Stimulated activated CD8-positive, alpha-beta memory T cell treated with anti-CD3 and anti-CD28 coated beads, Interleukin-7, amount 100 ng/mL, for 24 hours (primary cell): ENCODE measurements at places on chromosomes 7 and 10.

GRCh38 chr10:126218778-126219649 is 169.3 kb downstream of the ADAM12 start:
- no peak for DNase-seq

DNA sequence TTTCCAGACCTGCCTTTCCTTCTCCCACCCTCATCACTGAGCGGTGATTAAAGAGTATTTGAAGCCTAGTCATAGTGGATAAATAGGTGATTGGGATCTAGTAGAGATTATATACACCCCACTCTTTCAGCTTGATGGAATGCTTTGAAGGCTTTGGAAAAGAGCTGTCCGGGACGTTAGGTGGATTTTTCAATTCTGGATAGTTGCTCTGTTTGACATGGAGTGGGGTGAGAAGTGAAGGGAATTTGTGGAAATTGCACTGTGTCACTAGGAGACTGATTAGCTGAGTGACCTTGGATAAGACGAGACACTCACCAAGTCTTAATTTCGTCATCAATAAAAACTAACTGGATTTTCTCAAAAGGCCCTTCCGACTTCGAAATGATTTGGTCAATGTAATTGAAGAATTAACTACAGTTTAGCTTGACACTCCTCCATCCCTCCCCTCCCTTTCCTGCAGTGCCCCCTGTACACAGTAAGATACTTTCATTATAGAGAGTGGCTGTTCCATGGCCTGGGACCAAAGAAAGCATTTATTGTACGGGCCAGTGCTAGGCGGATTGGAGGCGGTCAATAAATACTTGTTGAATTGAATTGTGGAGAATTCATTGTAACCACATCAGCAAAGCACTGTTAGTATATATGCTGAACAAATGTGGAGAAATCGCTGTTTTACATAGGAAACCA is 962 bp downstream of the ZKSCAN1 start:
- no peak for DNase-seq

DNA sequence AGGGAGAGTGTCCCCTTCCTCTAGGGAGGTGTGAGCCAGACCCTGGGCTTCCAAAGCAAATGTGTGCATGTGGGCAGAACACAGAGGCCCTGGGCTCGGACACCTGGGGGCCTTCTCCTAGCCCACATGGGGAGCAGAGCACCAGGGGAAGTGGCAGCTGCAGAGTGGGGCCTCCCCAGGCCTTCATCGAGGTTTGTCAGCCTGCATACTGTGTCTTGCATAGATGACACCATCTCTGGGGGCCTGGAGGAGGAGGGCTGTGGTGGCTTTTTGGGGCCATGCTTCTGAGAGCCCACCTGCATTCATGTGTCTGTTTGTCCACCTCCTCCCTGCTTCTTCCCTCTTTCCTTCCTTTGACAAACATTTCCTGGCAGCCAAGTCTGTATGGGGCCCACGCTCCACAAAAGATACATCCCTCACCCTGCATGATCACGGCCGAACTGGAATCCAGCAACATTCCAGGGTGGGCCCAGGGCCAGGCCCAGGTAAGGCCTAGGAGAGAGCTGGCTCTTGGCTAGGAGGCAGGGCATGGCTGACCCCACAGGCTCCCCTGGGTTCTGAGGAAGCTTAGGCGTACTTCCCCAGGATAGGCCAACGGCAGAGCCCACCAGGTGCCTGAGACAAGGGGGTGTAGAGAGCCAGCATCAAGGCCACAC is 79.2 kb downstream of the ZMIZ1 start:
- DNase-seq, result no peak

DNA sequence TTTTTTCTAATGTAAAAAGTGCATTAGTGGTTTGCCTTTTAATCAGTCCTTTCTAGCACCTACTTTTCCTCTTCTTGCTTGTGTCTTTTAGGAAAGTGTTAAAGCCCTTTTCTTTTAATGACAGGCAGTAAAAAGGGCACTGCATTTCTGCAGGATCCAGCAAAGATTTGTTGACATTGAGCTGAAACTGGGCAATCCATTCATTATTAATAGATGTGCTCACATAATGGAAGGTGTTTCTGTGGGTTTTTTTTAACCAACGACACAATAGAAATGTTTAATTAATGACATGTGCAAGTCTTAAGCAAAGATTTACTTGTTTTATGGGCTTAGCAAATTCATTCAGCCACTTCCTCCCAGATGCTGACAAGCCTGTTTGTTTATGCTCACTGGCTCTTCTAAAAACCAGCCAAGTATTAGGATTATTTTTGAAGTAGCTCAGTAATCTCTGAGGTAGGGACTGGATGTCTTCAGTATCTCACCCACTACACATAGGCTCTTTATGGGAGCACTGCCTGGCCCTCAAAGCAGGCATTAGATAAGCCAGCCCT is 1201.1 kb downstream of the SORCS1 start:
- no peak for DNase-seq

DNA sequence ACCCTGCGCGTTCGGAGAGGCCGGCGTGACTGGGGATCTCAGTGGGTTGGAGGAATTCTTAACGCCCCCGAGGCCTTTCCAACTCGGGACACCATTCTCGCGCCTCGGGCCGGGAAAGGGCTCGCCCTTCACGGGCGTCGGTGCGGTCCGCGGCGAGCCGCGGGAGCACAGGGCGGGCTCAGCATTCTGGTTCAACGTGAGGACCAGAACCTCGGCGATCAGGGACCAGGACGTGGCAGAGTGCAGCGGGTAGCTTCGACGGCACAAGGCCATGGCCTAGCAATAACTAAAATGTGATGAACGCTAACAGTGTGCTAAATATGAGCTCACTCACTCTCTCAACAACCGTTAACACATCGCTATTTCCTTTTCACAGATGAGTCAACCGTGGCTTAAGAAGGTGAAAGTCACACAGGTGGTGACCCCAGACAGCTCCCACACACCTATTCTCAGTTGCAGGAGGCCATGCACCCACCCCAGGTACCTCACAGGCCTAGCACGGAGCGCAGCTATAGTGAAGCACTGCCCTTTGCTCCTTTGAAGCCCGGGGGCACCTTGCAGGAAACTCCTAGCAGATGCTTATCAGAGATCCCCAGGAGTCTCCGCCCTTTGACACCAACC is 4.5 kb upstream of the EMX2 start:
- DNase-seq, result no peak

DNA sequence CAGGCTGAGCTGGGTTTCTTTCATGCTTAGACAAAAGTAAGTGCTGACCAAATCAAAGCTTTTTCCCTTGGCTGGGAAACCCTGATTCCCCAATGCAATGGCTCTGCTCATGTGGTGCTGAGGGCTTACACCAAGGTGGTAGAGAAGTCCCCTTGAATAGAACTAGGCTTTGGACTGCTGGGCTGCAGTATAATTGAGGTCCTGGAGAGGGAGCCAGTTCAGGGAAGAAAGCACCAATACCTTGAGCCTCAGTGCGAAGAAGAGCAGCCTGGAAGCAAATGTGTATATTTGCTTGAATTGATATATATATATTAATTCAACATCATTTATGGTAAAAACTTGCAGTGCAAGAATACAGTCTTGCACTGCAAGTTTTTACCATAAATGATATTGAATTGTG is 391.1 kb downstream of the RPS24 start:
- no peak for DNase-seq

DNA sequence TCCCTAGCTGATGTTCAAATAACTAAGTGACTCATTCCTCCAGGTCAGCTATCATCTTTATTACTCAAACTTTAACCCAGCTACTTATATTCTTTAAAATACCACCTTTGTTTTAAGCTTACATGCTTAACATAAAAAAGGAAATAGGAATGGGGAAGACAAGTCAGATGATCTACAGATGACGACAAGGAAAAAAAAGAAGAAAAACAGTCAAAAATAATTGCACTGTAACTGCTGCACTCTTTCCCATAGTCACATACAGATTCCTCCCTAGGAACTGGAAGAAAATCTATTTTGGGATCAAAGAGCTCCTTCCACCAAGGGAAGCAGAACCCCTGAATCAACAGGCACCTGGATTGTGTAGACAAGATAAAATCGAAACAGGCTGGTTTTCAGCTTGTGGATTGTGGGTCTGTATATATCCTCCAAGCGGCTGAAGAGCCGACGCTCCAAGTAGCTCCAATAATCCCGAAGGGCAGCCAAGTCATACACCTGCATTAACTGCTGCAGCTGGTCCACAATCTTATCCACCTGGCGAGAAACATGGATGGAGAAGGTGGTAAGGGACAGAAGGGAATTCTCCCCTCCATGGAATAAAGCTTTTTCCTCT is 2.0 kb downstream of the WDR91 start:
- no peak for DNase-seq

- DNase-seq, result no peak
Observed at GRCh38 chr7:128804484-128804883, 12.7 kb downstream of the CCDC136 start.

DNA sequence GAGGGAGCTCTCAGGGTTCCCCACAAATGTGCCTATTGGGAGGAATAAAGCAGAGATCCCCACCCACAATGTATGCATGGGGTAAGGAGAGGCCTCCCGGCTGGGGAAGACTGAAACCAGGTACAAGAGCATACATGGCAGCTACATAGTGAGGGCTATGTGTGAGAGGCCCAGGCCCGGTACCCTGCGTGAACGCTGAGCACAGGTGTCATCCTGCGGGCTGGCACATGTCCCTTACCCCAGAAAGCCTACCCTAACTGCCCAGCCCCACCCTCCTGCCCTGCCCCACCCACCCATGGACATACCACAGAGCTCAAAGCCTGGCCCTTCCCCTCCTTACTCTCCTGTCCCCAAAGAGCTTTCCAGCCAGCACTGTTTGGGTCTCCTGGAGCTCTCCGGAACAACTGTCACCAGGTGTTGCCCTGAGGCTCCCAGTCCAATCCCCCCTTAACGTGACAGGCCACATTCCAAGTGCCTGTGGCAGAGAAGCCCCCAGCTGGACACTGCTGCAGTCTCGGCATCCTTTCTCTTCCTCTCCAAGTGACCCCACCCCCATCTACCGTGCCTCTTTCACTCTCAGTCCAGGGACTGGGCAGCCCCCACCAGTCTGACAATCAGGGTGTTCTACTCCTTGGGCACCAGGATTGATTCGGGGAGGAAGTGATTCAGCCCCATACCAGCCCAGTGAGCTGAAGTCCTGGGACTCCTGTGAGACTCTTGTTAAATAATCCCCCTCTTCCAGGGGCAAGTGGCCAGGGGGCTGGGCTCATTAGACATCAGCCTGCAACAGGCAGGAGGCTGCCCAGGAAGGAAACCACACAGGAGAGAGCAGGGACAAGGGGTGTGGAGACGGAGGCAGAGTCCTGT is 19.6 kb downstream of the GRID1 start:
- DNase-seq, result no peak

- no peak for DNase-seq
Observed at GRCh38 chr10:100622946-100623345, 87.2 kb downstream of the HIF1AN start.

DNA sequence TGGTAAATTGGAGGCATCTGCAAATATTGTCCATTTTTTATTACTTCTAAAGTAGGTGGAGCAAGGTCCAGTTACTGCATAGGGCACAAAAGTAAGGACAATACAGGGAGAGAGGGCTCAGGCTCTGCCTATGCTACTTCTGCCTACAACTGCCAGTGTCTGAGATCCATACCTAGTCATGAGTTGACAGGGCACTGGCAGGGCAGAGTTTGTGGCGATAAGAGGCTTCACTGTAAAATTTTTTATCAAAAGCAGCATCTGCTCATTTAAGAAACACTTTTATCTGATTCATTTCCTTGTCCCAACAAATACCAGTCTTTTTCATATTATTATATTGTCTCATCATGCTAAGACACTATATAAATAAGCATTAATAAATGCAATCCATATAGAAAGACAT is 178.0 kb downstream of the LRRN3 start:
- DNase-seq, result no peak

- no peak for DNase-seq
Observed at GRCh38 chr10:102627736-102628293, 16.5 kb upstream of the TRIM8 start.

DNA sequence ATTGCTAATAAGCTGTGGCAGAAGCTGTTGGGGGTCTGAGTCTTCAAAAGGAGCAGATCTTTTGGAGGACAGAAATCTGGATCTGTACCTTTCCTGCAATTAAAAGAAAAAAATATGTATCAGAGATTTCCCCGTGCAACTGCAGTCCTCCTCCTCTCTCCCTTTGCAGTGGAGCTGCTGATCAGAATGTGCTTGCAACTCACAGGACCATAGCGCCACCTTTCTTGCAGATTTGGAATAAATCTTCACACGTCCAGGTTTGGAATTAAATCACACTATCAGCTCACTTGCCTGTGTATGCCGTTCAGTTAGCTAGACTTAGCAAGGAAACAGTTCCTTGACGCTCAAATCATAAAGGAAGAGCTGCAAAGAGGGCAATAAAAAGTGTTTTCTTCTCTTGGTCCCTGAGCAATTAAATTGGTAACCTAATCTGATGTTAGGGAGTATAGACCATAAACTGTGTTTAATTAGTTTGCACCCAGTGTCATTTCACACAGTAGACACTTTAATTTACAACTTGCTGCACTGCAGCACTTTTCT is 77.4 kb downstream of the PON1 start:
- no peak for DNase-seq

DNA sequence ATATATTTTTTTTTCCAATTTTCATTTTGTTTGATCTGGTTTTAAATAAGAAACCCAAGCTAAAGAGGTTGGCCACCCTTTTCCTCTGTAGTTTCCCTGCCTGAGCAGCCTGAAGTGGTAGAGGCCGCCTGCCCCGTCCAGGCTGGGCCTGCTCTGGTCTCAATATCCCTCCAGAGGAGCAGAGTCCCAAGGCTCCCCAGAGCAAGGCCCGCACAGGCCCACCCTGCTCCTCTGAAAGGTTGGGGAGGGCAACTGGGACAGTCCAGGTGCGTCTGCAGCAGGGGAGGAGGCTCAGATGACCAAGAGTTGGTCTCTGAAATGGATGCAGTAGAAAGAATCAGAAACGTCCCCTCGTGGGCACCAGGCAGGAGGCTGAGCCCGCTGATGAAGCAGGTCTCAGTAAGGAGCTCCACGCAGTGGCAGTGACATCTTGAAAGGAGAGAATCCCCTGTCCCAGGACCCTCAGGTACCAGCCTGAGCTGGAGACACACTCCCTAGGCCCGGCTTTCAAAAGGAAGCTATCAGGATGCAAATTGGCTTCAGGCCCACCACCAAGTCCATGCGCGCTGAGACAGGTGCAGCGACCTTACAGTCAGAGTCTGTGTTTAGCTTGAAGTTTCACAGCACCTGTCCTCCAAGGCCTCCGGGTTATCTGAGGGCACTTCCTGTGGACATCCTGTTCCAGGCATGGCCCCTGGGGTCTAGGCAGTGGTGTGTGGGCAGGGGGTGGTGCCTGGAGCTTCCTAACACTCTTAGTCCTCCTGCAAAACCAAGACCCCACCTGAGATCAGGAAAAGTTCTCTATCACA is 37.7 kb downstream of the EN2 start:
- DNase-seq, result no peak

DNA sequence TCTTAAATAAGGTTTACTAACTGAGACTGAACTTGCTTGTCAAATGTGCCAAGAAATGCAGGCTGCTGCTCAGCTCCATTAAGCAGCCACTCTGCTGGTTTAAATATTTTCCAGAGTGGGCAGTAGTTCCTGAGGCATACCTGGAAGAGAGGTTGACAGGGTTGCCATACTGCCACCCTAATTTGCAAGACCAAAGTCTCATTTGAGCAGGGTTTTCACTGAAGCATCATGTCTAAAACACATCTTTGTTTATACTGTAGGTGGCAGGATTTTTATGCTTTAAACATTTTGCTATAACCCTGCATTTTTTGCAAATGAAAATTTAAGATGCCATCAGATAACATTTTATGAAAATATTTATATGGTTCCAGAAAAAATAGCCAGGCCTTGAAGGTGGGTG is 618.0 kb upstream of the LRRTM3 start:
- DNase-seq, result no peak
